ENCODE measurements at places on chromosomes 3 and 15. TPM values are rescaled to one million over a fixed set of nuclear protein-coding genes. Genes with fewer than 3 reads are reported as not detected.

GRCh38 chr15:68667800-68668625, 89.2 kb downstream of the CORO2B start:
- DNase-seq, result no peak

- DNase-seq, result no peak
Measured at GRCh38 chr3:155398046-155398445, 104.6 kb upstream of the STRIT1 start.

DNA sequence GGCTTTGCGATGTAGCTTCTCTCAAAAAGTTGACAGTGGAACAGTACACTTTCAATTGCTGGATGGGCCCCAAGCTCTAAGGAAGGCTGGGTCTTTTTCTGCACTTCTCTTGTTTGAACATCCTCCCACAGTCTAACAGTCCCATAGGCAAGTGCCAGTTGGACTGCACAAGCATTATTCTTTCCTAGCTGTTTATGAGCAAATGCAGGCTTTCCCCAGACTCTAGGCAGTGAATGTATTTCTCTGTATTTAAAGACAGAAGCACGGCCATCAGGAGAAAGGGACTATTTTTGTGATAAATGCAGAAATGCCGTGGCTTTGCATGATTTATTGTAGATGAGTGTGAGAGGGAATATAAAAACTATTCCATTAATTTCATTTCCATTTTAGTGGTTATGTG, 539.3 kb upstream of the LMCD1 start:
- DNase-seq, result no peak

The IP6K1 gene
- polyA plus RNA-seq, result 50.9 TPM

DNA sequence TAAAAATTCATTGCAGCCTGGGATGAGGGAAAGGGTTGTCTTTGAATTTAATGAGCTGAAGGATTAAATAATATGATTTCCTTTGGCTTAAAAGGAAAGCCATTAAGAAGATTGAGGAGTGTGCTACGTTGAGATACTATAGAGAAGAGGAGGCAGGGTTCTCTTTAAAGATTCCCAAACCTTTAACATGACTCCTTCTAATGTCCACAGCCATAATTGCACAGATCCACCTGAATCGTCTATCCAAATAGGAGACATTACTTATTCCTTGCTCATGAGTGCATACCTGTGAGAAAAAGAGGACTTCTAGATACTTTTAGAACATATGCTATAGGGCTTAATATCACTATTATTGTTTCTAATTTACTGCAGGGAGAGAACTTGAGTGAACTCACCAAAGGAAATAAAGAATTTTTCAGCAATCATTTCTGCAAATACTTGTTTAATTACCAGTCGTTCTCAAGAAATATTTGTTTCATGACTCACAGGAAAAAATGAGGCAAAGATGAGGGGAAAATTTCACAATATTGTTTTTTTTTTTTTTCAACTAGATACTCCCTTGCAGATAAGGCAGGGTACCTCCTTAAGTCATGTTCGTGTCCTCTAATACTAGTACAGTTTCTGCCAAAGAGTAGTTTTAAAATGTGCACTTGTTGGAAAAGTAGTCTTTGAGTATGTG, 8.9 kb upstream of the SUCNR1 start:
- DNase-seq, result no peak

- no peak for DNase-seq
Measured at GRCh38 chr15:79978655-79979514, 7.9 kb upstream of the BCL2A1 start.

DNA sequence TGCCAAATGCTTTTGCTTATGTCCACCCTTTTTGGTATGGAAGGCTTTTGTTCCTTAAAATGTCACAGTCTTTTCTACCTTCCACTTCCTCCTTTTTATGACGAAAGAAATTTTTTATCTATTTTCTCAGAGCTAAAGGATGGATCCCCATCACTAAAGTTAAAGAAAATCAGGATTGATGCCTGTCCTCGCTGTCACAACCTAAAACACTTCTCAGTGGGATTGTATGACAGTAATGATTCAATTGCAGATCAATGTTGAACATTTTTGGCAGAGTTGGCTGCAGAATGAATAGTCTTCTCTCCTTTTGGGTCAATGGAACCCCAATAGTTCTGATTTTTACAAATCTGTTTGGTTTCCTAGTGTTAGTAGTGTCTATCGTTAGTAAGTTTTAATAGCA, 549.8 kb upstream of the ROBO2 start:
- no peak for DNase-seq

GRCh38 chr15:34314491-34315490, 22.8 kb downstream of the SLC12A6 start:
- DNase-seq, result no peak

The STRIT1 gene
- 1.5 TPM for polyA plus RNA-seq

DNA sequence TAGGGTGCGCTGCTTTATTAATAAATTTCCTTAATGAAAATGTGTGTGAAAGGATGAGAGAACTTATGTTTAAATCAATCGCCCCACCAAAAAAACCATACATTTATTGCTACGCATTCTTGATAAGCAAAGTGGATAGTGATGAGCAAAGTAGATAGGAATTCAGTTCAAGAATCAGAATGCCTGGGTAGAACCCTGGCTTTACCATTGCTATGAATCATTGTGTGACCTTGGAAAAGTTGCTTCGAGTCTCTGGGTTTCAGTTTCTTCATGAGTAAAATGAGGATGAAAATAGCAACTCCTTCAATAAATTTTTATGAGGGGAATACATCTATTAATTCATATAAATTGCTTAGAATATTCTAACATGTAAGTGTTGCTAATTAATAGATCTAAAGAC, 2.6 kb upstream of the ALCAM start:
- DNase-seq, result no peak

The CHRNA3 gene
- 1.7 TPM for polyA plus RNA-seq

The NT5DC2 gene
- polyA plus RNA-seq, result 159 TPM

DNA sequence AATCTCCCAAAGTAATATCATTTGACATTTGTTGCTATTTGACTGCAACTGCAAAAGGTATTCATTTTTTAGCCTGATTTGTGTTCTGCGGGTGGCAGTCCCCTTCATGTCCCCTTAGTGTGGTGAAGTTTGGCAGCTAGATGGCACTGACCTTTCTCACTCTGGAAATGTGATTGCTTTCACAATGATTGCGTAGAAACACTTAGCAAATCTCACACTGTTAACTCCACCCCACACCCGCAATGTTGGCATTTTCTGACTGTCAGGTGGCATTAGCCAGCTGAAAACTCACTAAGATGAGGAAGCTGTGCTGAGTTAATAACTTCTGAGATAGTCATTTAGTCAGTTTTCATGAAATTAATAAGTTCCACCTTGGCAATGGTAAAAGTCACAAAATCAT, 76.9 kb downstream of the TRIM69 start:
- no peak for DNase-seq

The LRRC31 gene
- polyA plus RNA-seq, result 0.38 TPM

The CD200 gene
- 41.6 TPM for polyA plus RNA-seq

The SLC22A13 gene
- 4.4 TPM for polyA plus RNA-seq

GRCh38 chr3:59821274-59821673, 771.4 kb upstream of the CFAP20DC start:
- DNase-seq, result no peak

The CILP gene
- 3.8 TPM for polyA plus RNA-seq

DNA sequence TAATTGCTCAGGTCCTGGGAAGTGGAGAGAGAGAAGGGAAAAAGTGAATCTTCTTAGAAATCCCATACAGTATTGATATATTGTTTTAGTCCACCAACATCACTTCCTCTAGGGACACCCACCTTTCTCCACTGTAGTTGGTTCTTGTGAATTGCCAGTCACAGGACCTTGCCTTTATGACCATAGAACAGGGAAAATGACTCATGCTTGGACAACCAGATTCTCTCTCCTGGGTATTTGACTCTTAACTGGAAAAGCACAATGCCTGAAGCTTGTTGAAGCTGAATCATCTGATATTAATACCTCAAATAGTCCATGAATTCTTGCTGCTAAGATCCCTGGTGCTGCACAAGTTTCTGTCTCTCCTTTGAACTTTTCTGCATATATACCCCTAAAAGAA, 32.5 kb upstream of the DCLK3 start:
- no peak for DNase-seq

GRCh38 chr3:29171043-29171990, 109.6 kb upstream of the RBMS3 start:
- DNase-seq, result peak; percentile 21

The ADGRG7 gene
- polyA plus RNA-seq, result not detected

The SLC51B gene
- polyA plus RNA-seq, result 8.3 TPM

DNA sequence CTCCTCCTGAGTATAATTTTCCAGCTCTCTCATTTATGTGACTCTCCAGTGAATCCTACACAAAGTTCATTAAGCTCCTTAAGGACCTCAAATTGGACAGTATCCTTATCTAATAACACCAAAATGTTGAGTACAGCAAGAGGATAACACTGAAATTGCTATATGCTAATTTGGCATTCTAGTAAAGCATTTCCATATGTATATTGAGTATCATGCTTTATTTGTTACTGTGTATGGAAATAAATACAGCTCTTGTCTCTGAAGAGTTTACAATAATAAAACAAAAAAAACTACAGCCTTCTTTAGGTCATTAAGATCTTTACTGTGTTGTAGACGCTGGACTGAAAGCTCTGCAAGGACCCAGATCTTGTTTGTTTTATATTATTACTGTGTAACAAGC, 1341.3 kb downstream of the ROBO1 start:
- DNase-seq, result no peak

GRCh38 chr3:15743587-15744009, 54.2 kb downstream of the ANKRD28 start:
- DNase-seq, result no peak

The CERS3 gene
- 0.08 TPM for polyA plus RNA-seq

GRCh38 chr15:101536166-101536874, 46.8 kb upstream of the PCSK6 start:
- DNase-seq, result no peak

DNA sequence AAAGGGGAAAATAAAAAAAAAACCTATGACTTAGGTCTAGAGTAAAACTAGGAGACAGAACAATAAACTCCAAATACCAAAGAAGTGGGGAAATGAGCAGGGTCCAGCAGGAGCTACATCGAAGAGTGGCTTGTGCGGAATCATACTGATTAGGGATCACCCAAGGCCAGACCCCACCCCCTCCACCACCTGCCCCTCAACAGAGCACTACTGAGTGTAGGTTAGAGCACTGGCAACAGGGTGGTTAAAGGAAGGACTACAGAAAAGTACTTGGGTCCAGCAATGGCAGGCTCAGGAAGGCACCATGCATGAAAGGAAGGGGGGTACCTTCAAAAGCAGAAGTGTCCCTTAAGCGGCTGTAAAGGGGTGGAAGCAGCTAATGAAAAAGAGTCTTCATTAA, 96.2 kb downstream of the UBE3A start:
- DNase-seq, result no peak

GRCh38 chr15:45585069-45585791, 1.9 kb upstream of the BLOC1S6 start:
- peak; percentile 13 for DNase-seq

The ZNF860 gene
- polyA plus RNA-seq, result 2.7 TPM

GRCh38 chr3:192077795-192078497, 617.0 kb downstream of the PYDC2 start:
- no peak for DNase-seq

The PEAK1 gene
- polyA plus RNA-seq, result 40.5 TPM

DNA sequence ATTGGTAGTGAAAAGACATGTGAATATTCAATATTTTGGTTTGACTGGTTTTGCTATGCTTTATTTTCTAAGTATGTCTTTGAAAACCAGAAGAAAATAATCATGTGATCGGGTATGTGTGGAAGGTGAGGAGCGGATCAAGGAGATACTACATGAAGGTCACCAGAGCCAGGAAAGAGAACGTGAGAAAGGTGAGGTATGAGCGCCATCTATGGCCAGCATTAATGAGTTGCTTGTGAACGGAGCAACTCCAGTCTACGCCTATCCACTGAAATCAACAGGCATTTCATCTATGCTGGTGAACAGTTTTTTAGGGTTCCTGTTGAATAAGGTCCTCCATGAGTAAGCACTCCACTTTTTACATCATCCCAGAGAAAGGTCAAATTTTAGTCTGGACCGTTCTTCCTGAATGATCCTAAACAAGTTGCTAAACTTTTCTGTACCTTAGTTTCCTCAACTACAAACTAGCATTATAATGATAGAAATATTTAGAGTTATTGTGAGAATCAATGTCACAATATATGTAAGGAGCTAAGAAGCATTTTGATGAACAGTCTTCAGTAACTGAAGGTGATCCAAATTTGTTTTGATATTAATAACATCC, 1435.2 kb upstream of the CADM2 start:
- peak; percentile 61 for DNase-seq

- DNase-seq, result no peak
Measured at GRCh38 chr3:67104388-67104787, 106.3 kb downstream of the KBTBD8 start.

DNA sequence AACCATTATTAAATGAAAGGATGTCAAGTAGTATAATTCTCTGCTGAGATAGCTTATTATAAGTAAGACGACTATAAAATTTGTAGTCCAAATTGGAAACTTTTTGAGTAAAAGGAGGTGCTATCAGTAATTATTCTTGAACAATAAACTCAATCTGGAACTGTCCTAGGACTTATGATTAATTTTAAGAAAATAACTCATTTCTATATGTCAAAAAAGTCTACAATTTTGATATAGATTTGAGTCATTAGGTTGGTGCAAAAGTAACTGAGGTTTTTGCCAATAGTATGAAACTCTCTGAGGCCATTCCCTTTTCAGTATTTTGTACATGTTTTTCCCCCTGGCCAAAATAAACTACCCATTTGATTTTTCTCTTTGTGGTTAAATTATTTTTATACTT, 41.0 kb downstream of the LEKR1 start:
- no peak for DNase-seq

DNA sequence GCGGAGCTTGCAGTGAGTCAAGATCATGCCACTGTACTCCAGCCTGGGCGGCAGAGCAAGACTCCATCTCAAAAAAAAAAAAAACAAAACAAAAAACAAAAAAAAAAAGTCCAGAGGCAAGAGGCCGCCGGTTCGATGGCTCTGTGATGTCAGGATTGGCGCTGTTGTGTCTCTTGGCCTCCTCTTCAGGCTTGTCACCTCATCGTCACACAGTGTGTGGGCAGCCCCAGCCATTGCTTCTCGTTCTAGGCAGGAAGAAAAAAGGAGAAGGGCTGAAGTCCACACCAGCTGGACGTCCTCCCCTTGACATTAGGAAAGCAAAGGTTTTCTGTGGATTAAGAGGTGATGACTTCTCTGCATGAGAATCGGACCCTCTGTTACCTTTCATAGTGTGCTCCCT, 191.1 kb downstream of the NSMCE3 start:
- DNase-seq, result no peak

DNA sequence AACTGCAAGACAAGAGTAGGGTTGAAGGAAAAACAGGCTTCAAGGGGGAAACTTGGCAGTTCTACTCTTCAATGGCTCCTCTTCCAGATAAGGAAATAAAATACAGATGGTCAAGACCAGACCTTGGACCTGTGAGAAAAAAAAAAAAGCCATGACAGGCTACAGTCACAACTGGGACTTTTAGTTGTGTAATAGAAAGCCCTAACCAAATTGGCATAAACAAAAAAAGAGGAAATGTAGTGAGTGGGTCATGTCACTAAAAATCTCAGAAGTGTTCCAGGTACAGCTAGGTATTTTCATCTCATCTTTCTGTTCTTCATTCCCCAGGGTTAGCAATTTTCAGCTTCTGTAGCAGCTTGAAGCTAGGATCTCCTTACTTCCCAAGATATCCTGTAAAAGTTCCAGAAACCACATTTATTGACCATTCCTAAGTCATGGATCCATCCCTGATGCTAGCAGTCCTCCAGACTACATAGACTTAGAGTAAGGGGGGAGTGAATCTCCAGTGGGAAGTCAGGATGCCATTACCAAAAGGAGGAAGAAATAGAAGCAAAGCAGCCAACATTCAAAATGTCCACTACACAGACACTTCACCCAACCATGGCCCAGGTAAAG, 61.0 kb upstream of the CSTA start:
- no peak for DNase-seq

- no peak for DNase-seq
Measured at GRCh38 chr15:58710701-58711100, 38.8 kb downstream of the ADAM10 start.

The PP2D1 gene
- polyA plus RNA-seq, result 1.1 TPM
